ENCODE measurements at places on chromosomes 5 and 9.

- no peak for DNase-seq
Observed at GRCh38 chr5:115469904-115470516, 74.6 kb downstream of the FEM1C start.

GRCh38 chr5:6446042-6446441 is 2.6 kb upstream of the UBE2QL1 start:
- DNase-seq: no peak

GRCh38 chr9:89477811-89478630 is 19.9 kb downstream of the SEMA4D start:
- no peak for DNase-seq

GRCh38 chr9:136563646-136564325 is 17.9 kb upstream of the NOTCH1 start:
- no peak for DNase-seq

DNA sequence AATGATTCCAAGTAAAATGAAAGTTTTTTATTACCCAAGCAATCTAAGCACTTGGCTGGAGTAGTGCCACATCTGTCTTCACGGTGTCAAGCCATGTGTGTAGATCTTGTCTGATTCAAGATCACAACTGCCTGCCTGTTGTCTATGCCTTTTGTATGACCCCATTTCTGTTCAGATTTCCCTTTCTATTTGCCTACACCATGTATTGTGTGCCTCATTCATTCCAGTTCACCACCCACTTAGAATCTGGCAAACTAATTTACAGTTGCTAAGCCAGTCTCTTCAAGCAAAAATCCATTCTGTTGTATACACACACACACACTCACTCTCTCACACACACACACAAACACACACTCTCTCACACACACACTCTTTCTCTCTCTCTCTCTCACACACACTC is 33.7 kb downstream of the GLDC start:
- DNase-seq: no peak

GRCh38 chr5:14675865-14676300 is 11.4 kb downstream of the OTULIN start:
- DNase-seq: no peak

DNA sequence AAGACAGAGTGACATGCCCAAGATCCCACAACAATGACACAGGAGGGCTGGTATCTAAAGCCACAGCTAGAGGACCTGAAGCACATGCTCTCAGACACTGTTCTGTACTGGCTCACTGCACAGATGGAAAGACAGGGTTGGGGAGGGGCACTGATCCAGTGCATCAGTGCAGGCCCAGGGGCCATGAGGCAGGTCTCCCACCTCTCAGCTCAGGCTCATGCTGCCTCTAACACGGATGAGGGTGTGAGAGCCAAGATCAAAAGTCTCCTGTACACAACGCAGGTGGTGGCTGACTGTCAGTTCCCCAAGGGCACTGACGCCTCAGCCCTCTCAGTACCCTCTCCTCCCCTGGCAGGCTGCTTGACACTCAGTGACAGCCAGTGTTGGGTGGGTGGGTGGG is 10.9 kb downstream of the RAPGEF1 start:
- peak; percentile 33 for DNase-seq

- DNase-seq: no peak
Observed at GRCh38 chr9:123389070-123389469, 33.1 kb downstream of the CRB2 start.

- DNase-seq: no peak
Observed at GRCh38 chr5:156947925-156948324, 15.1 kb downstream of the TIMD4 start.

GRCh38 chr5:169422087-169422486 is 121.1 kb upstream of the SLIT3 start:
- DNase-seq: no peak

DNA sequence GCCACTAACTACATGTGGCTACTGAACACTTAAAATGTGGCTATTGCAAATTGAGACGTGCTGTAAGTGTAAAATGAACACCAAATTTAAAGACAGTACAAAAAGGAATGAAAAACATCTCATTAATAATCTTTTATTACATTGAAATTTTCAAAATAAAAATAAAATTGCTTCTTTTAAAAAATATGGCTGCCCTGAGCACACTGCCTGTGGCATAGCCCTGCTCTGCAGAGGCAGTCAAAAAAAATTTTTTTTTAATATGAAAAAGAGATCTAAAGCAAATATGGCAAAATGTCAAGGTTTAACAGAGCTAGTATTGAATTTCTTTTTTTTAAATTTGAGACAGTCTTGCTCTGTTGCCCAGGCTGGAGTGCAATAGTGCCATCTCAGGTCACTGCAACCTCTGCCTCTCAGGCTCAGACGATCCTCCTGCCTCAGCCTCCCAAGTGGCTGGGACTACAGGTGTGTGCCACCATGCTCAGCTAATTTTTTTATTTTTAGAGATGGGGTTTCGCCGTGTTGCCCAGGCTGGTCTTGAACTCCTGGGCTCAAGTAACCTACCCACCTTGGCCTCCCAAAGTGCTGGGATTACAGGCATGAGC is 25.6 kb downstream of the CARNMT1 start:
- DNase-seq: no peak

DNA sequence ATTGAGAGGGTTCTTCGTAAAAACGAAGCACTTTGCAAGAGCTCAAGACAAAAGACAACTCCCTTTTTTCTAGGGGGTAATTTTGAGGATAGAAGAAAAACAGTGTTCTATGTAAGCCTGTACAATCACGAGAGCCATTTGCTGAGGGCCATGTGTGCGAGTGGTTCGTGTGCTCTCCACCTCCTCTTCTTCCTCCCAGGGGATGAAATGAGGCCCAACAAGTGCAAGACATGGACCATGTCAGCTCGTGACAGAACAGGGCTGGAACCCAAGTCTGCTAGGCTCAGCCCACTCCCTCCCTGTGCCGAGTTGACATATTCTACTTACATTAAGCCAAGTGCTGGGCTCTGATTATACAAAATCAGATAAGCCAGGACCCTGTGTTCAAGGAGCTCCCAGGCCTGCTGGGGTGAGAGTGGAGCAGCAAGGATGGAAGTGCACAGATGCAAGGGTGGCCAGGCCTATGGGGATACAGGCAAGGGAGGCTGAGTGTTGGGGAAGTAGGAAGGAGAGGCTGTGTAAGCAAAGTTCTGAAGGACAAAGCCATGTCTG is 97.9 kb upstream of the MSX2 start:
- no peak for DNase-seq

DNA sequence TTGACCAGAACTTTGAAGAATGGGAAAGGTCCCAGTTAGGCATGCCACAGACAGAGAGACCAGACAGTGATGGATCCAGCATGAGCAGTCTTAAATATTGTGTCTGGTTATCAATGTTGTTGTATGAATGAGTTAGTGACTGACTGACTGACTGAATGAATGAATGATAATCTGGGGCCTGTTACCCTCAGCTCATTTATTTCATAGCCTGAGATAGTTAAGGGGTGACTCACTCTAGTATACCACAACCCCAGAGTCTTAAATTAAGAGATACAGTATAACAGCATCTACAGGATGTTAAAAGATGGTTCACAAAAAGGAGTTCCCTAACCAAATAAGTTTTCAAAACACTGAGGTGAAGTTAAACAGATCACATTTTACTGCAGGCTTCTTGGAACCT is 133.5 kb downstream of the SGCD start:
- no peak for DNase-seq

DNA sequence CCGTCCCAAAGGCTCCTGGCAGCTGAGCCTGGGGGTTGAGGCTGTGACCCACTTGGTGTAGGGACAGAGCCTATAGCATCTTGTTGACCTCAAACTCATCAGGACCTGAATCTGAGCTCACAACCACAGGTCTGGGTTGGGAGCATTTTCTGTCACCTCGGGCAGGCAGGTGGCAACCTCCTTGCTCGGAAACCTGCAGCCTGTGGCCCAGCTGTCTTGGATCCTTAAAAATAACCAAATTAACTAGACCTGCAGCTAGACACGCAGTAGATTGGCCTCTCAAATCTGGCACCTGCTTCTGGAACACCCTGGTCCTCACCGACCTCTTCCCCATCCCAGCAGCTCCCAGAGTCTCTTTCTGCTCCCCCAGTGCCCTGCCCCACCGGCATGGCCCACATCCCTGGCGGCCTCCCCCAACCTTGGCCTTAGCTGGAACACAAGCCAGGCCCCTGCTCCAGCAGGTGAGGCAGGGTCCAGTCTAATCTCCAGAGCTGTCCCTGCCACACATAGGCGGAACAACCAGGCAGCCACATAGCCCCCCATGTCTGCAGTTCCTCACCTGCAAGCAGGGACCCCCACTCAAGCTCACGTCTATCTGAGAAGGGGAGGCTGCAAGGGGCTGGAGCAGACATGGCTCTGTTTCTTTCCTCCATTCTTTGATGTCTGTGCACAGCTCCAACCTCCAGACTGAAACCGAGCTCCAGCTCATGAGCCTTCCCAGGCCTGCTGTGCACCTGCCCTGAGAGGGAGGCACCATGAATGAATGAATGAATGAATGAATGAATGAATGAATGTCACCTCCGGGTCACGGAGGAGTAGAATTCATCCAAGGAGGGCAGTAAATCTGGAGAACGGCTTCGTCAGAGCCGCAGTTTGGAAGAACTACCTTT is 28.3 kb downstream of the PAEP start:
- no peak for DNase-seq

DNA sequence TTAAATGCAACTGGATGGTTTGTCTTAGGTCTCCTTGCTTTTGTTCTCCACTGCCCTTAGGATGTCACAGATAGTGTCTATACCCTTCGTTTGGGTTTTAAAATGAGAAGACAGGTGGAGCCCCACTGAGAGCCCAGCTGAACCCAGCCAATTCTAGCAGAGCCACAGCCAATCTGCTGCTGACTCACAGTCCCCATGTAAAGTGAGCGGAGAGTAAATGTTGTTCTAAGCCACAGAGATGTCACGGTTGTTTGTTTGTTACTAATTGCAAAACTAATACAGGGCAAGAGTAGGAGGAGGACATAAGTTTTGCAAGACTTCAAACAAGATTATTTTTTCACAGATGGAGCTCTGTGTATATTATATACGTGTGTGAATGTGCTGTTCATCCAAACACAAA is 50.5 kb upstream of the AGXT2 start:
- no peak for DNase-seq

DNA sequence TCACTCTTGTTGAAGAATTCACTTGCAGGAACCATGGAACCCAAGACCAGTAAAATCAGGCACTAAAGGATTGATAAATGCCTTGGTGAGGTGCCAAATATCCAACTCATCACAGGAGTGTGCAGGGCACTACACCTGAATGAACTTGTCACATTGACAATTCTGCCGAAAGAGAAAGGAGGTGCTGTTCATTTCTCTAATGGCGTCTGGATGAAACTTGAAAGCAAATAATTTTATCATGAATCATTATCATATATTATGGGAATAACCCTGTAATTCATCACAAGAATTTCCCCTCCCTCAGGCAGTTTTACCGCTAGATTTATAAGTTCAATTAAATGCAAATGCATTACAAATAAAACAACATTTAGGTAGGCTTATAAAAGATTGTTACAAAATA is 360.0 kb downstream of the GLIS3 start:
- no peak for DNase-seq

DNA sequence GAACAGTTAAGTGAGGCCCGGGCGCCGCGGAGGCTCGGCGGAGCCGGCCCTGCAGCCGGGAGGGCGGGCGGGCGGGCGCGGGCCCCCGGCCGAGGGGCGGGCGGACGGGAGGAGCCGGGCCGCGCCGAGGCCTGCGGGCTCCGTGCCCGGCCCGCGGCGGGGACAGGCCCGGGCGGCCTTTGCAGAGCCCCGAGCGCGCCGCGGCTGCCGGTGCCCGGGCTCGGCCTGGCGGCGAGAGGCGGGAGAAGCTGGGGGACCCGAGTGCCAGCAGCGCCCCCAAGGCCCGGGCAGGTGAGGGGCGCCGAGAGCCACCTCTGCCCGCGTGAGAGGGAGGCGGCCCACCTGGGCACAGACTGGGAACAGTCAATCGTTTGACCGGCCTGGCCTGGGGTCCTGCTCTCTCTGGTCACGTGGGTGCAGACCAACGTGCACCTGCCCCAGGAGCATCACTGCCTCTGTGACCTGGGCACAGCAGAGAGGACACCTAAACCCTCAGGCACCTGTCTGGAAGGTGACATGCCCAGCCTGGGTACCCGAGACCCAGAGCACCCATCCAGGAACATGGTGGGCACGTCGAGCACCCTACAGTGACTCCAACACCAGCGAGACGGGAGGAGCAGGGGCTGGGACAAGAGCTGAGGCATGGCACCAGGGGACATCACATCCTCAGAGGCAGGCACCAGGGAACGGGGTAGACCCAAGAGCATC is 531 bp downstream of the MVB12B start:
- peak; percentile 46 for DNase-seq

DNA sequence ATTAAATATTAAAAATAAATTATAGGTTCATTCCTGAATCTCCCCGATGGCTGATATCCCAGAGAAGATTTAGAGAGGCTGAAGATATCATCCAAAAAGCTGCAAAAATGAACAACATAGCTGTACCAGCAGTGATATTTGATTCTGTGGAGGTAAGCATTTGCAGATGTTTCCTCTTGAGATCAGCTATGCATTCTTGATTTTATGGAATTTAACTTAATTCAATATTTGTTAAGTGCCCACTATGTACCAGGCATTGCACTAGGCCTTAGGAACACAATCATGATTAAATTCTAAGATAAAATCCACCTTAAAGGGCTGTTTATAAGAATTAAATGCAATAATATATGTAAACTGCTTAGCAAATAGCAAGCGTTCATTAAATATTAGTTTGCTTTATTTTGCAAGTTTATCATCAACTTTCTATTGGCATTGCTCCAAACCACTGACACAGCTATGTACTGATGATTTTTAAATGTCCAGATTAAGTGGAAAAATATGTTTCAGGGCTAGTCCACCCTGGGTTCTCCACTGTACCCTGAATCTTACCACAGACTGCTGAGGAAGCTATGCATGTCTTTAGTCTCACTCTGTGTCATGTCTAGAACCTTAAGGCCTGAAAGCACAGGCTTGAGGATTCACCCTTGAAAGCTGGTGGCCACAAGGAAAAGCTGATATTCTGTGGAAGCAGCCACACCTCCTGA is 33.2 kb downstream of the SLC22A4 start:
- no peak for DNase-seq

- no peak for DNase-seq
Observed at GRCh38 chr9:87611776-87612175, 114.1 kb downstream of the DAPK1 start.

DNA sequence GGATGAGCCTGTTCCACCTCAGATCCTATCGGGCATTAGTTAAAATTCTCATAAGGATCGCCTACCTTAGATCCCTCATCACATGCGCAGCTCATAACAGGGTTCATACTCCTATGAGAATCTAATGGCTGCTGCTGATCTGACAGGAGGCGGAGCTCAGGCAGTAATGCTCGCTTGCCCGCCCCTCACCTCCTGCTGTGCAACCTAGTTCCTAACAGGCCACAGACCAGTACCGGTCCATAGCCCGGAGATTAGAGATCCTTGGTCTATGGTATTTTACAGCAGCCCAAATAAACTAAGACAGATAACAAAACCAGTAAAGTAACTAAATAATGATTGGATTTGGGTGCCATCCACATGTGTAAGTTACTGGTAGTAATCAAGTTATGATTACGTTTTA is 17.5 kb downstream of the GOLPH3 start:
- no peak for DNase-seq
